ENCODE measurements at places on chromosomes 4 and X.

GRCh38 chrX:10142041-10142599 lies 14.7 kb upstream of the CLCN4 start:
- no peak for DNase-seq

GRCh38 chrX:131854581-131854980 lies 168.5 kb upstream of the STK26 start:
- peak; percentile 16 for DNase-seq

DNA sequence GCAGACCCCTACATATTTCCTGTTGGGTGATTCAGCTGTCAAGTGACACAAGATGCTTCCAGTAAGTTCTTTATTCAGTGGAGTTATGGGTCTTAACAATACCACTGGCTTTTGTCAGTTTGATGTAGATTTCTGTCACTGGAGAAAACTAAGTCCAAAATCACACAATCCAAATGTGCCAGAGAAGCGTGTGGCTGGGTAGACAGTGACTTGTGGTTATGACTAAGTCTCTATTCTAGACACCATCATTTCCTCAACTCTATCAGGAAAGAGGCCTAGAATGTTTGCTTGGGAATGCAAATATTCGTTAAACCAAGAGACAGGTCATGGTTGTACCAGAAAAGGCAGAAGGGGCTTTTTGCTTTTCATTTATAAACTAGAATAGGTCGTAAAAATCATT lies 54.4 kb upstream of the HS3ST1 start:
- DNase-seq: peak; percentile 56

DNA sequence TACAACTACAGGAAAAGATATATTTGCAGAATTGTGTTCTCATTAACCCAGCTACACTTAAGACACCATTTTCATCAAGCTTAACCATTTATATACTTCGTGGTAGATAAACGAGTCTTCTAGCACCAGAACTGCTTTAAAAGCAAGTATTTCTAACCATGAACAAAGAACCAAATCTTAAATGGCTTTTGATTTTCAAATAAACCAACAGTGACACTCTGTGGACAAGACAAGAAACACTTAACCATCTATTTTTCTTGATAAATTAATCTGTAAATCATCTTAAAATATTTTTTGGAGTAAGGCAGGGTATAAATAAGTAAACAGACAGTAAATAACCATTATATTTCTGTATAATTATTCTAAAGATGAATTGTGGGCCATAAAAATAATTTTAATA lies 10.2 kb downstream of the BEND2 start:
- DNase-seq: peak; percentile 22

- peak; percentile 30 for DNase-seq
Observed at GRCh38 chr4:148044912-148045352, 313.0 kb downstream of the ARHGAP10 start.

GRCh38 chr4:10773656-10774055 lies 89.1 kb upstream of the CLNK start:
- no peak for DNase-seq

DNA sequence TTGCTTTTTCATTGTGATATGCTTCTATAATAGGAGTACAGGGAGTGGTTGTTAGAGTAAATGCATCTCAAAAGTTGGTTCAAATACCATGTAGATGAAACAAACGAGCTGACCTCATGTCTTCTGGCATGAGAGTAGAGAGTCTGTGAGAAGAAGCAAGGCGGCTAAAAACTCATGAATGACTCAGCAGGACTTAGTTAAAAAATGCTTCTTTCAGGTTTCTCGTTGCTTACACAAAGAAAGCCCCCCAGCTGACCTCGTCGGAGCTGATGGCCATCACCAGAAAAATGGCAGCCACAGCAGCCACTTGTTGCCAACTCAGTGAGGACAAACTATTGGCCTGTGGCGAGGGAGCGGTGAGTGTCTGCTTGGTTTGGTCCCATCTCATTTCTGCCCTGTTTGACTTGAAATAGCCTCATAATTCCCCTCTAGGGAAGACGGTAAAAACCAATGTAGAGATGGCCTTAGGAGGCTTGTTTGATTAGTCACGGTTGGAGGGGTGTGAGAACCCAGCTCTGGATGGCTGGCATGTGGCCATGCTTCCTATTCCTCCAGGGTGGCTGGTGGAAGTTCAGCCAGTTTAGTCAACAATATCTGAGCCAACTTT lies 14.5 kb downstream of the AFP start:
- peak; percentile 97 for DNase-seq

DNA sequence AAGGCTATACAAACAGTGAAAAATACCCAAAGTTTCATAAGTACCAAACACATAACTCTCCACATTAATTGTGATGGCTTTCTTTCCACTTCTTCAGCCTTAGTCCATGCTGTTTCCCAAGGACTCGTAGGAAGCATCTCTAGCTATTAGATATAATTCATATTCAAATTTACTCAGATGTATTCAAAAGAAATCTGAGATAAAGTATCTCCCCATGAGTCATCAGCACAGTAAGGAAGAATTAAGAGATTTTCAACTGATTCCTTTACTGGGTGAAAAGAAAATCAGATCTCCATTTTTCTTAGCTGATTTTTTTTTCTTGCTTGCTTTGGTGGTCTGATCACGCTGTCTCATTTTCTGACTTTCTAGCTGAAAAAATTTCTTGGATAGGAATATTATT lies 71.7 kb downstream of the MID1 start:
- DNase-seq: no peak

DNA sequence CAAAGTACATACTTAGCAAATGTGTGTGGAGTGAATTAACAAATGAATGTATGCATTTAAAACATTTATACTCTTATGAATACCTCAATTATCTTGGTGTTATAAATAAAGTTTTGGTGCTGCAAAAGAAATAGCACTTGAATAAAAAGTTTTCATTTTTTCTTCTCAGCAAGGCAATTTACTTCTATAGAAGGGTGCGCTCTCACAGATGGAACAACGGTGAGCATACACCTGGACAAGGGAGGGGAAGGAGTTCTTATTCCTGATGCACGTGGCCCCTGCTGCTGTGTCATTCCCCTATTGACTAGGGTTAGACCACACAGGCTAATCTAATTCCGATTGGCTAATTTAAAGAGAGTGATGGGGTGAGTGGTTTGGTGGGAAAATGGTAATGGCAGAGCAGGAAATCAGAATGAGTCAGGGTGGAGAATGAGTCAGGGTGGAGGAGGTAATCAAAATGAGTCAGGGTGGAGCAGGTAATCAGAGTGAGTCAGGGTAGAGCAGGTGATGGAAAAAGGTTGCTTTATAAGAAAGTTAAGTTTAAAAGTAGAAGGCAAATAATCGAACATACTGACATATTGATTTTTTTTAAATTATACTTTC lies 28.2 kb upstream of the PGK1 start:
- DNase-seq: no peak

- DNase-seq: no peak
Observed at GRCh38 chr4:13887010-13887409, 259.5 kb upstream of the BOD1L1 start.

DNA sequence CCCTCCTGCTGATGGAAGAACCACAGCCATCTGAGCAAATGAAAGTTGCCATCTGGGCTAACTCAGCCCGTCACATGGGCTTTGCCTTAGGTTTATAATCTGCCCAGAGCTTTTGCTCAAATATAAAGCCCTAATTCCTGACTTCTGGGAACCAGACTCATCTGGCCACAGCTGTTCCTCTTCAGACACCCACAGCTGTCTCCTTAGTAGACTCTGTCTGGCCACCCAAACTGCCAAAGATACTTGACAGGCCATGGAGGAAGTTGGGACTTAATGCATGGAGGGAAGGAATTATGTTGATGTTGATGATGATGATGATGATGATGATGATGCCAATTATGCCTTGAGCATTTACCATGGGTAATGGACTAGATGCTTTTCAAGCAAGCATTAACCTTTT lies 8.0 kb downstream of the LGI2 start:
- no peak for DNase-seq

- DNase-seq: no peak
Observed at GRCh38 chr4:152605031-152605430, 69.1 kb upstream of the FBXW7 start.

DNA sequence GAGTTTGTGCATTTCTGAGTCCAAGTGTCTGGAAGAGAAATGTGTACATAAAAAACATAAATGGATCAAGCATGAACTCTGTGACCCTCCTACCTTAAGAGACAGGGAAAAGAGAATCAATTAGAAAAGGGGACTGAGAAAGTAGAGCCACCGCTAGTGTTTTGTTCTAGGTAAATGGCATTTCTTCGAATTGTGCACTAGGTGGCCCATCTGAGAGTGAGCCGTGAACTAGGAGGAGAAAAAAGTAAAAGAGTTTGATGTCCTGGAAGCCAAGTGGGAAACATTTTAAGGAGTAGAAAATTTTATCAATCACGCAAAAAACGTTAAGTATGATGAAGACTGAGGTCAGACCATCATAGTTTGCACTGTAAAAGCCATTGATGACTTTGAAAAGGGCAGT lies 55.1 kb downstream of the NAF1 start:
- peak; percentile 7 for DNase-seq

DNA sequence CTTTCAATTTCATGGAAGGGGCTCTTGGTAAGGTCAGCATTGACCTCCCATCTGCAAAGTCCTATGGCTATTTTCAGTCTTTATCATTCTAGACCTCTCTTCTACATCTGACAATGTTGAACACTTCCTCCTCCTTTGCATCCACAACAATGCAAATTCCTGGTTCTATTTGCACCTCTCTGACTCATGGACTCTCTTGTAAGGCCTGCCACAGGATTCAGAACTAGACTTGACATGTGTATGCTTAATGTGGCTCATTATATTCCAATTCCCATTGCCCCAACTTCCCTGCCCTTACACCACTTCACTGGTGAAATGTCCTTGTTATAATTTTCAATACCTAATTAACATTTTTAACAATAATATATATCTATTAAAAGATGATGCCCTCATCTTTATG lies 314.3 kb upstream of the FGF13 start:
- DNase-seq: no peak
